WTC11 (cell line): ENCODE measurements at places on chromosomes 12 and 14. TPM values are rescaled to one million over a fixed set of nuclear protein-coding genes. Genes with fewer than 3 reads are reported as not detected.

DNA sequence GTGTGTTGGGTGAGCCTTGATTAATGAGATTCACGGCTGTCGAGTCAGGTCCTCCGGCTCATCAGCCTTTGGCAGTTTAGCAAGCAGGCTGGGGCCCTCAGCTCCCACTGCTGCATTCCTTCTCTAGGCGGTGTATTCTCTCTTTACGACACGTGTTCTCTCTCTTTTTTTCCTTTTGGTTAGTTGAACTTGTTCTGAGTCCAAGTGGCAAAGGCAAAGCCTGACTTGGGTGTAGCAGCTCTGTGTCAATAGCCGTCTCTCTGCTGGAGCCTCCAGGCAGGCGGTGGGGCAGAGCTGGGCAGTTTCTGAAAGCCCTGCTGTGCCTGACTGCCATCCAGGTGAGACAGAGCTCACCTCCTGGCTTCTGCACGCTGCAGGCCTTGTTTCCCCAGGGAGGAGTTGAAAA, 46.6 kb downstream of the SUSD6 start:
- peaks cover 43% of the 10 kb centered on the region for H3K4me1 ChIP-seq
- peak overlapping the region; percentile 91 for H3K27ac ChIP-seq
- H3K36me3 ChIP-seq: 0 out of 2 replicates have a peak, but pooled peaks cover 4% of the 10 kb centered on the region

GLIPR1L2 gene
- 0.30 to 0.32 TPM in 2 of 3 replicates, not detected in the other for total RNA-seq

NOC4L gene
- total RNA-seq: 38.0 to 41.4 TPM (median 39.6 TPM) in 3 replicates

DNA sequence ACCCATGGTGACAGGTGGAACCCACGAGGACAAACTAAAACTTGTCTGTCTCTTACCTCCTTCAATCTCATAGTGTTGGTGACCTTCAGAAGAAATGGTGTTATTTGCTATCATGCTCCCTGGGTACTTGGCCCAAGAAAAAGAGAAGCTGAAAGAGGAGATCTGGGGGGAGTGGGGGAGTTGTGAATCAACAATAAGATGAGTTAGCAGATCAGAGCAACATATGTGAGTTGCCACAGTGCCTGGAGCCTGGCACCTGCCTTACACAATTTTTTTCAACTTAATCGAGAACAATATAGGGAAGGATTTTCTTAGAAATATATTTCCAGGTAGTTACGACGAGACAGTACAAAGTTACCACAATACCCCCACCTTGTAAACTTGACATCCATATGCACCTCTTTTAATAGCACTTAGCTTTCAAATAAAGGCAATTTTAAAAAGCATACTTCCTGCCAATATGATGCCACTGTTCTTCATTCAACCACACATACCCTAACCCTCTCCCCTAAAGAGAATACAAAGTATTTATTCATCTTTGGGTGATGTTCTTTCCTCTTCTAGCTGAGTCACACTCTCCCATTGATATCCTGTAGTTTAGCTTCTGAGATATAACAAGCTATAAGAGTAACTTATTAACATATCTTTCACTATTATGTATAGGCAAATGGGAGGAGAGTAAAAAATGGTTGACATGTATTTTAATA, 424.1 kb upstream of the OR4E1 start:
- H3K4me1 ChIP-seq: no peaks in the 10 kb centered on the region
- no peak overlapping the region for H3K4me3 ChIP-seq
- peaks cover 10% of the 10 kb centered on the region for H3K27me3 ChIP-seq

KLRC4 gene
- not detected in 3 replicates for total RNA-seq

- no peak overlapping the region for H3K4me3 ChIP-seq
- no peaks in the 10 kb centered on the region; the same call in 1 of the 2 replicates for H3K27me3 ChIP-seq
- no peak for DNase-seq
- peaks cover 19% of the 10 kb centered on the region for H3K4me1 ChIP-seq
These were observed 213.0 kb downstream of the ADAMTS20 start for GRCh38 chr12:43338848-43339526.

GRCh38 chr12:6374028-6374785, 1.2 kb downstream of the SCNN1A start:
- DNase-seq: no peak
- H3K4me1 ChIP-seq: peaks cover 84% of the 10 kb centered on the region

DNA sequence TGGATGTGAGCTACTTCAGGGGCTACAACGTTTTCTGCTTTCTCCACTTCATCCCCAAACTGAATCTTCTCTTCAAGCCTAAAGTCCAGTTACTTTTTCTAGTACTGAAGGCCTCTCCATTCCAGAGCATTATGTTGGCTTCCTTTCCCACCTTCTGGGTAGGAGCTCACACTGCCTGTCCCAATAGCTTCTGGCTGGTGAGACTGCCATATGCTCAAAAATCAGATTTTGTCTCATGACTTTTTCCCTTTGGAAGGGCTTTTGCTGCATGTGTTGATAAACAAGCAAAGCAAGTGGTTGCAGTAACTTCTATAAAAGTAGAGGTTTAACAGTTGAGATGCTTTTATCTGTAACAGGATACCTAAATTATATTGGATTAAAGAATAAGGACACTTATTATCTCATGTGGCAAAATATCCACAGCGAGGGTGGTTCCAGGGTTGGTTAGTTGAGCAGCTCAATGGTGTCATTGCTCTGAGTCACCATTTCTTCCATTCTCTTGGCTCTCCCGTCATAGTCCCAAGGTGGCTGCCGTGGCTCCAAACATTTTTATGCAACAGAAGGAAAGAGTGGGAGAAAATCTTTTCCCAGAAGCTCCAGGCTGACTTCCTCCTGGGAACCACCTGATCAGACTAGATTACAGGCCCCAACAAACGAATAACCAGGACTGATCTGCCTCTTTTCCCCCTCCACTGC, 15.1 kb upstream of the PPFIBP1 start:
- H3K27me3 ChIP-seq: no peaks in the 10 kb centered on the region; the same call in 1 of the 2 replicates
- no peak overlapping the region for H3K4me3 ChIP-seq
- no peak for DNase-seq
- H3K27ac ChIP-seq: no peak overlapping the region
- H3K36me3 ChIP-seq: no peaks in the 10 kb centered on the region

TAS2R7 gene
- not detected in 3 replicates for total RNA-seq

FSCB gene
- total RNA-seq: not detected in 3 replicates

APOF gene
- 0.11 TPM in 1 of 3 replicates, not detected in the others for total RNA-seq

BHLHE41 gene
- 5.9 to 7.6 TPM (median 6.7 TPM) in 3 replicates for total RNA-seq
